ENCODE measurements at places on chromosomes 16 and 17.
A peak's percentile ranks its signal among the peaks of the same experiment; 100 is the strongest.

DNA sequence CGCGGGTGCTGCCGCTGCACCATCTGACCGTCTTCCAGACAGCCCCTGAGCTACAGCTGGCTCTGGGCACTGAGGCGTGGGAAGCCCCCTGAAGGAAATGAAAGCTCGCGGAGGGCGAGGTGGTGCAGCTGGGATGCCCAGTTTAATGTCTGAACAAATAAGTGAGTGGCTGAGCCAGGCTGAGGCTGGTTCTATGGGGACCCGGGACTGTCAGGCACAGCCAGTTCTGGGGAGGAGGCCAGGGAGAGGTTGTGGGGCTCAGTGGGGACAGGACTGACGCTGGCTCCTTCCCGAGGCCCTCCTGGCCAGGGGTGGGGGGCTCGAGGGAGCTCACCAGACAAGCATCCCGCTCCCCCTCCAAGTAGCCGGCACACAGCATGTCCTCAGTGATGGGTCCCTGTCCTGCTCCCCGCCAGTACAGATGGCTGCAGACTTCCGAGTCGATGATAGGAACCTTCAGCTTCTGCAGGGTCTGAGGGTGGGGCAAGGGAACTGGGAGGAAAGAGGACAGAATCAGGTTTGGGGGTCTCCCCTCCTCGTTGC is 4.4 kb downstream of the PRSS22 start:
- no peak for DNase-seq

DNA sequence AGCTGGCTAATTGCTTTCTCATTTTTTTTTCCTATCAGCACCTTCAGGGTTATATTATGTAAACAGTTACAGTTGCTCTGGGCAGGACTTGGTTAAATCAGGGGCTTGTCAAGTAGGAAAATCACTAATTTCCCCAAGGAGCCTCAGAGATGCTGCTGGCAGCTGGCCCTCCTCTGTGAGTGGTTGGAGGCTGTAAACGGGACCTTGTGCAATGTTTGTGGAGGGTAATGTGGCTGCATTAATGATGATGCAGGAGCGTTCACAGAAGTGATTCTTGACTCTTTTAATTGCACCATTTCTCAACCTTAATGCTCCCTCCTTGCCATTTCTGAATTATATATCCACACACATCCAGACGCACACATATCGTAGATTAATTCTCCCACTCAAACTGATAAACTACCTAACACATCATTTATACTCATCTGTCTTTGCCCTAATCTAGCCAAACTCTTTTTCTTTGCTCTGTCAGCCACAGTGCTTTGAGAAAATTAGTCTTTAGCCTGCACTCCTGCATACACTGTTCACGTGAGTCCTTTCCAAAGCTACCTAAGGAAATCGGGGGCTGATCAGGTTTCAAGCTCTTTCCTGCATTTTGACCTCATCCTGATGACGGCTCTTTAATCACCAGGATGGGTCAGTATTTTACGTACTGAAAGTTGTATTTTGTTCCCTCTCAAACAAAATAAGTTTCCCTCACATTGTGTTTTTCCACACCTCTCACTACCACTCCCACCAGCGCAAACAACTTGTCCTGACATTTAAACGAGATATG is 154.4 kb upstream of the PIRT start:
- no peak for DNase-seq

DNA sequence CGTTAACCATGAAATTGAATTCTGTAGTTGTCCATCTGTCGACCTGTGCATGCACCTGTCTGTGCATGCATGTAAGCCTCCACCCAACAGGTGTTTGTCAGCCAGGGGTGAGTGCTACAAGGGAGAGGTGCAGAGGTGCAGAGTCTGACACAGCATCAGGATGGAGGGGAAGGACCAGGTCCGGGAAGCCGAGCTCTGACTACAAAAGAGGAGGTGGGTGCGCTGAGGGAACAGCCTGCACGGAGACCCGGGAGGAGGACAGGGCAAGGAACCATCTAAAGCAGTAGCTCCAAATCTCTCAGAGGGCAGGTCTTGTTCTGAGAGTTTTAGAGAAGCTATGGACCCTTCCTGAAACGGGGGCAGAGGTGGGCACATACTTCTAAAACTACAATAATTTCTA is 54.1 kb downstream of the B9D1 start:
- DNase-seq, result no peak

DNA sequence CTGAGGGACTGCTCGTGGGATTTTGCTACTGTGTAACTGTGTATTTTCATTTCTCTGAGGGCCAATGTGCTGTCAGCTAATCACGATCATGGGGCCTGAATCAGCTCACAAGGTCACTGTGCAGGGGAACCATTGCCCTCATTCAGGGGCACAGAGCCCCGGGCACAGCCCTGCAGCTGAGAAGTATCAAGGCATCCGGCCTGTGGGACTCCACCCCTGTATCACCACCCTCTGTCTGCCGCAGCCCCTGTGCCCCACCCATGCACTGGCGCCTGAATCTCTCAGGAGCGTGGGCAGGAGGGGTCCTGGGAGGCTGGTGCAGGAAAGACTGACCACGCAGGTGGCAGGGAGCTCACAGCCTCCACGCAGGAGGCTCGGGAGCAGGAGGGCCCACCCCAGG is 43.4 kb upstream of the RASD1 start:
- DNase-seq, result no peak

GRCh38 chr17:48239603-48239995 is 132.0 kb downstream of the SNX11 start:
- DNase-seq, result no peak

- no peak for DNase-seq
Observed at GRCh38 chr16:85635545-85636140, 22.5 kb downstream of the GSE1 start.

DNA sequence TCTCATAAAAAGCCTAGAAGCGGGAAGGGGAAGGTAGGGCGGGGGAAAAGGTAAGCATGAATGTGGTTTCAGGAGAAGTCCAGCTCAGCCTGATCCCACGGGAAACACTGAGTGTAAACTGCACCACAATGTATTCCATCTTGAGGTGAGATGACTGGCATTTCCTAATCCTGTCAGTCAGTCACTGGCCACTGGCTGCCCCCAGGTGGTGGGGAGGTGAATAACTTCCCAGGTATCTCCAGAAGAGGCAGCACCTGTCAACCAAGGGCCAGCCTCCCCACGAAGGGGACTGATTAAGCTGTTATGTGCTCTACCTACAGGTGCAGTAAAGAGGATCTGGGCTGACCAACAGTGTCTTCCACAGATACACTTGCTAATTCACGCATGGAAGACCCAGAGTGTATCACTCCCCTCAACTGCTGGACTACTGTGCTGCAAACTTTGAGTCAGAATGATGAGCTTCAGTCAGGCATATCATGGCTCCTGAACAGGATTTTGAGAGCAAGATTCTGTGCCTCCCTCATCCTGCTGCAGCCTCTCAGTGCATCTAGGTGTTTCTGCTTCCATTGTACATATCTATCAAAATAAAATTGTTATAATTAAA is 108.5 kb upstream of the CCL2 start:
- peak; percentile 42 for DNase-seq

- no peak for DNase-seq
Observed at GRCh38 chr16:19833581-19833980, 51.1 kb downstream of the GPRC5B start.

DNA sequence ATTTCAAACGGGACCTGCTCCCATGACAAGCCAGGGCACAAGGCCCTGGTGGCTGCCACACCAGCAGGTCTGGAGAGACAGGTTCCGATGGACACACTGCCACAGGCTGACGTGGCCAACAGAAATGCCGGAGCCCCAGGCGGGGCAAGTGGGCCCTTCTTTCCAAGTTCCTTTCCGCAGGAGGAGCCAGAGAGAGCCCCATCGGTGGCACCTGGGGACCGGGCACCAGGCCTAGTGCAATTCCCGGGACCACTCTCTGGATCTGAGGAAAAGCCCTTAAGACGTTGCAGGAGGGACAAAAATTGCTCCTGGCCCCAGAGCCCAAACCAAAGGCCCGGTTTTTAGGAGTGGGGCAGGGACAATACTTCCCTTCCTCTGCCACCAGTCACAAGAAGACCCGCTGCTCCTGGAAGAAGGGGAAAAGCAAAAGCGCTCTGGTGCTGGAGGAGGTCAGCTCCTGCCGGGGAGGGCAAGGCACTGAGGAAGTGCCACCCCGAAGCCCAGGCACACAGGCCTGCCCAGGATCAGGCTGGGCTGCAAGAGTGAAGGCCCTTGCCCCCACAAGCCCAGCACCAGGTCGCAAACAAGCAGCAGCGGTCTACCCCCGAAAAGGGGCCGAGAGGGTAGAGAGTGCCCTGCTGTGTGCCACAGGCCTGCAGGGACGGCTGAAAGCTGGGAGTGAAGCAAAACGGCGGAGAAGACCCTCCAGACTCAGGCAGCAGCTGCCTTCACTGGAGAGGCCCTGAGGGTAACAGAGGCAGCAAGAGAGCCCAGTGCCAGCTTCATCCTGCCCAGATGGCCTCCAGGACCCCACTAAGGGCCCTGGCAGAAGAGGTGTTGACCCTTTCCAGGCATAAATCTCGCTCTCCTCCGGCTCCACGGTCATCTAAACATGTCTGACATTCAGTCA is 29.1 kb downstream of the MAP1LC3B start:
- no peak for DNase-seq

GRCh38 chr17:32998887-32999228 is 7.2 kb downstream of the SPACA3 start:
- DNase-seq, result no peak

DNA sequence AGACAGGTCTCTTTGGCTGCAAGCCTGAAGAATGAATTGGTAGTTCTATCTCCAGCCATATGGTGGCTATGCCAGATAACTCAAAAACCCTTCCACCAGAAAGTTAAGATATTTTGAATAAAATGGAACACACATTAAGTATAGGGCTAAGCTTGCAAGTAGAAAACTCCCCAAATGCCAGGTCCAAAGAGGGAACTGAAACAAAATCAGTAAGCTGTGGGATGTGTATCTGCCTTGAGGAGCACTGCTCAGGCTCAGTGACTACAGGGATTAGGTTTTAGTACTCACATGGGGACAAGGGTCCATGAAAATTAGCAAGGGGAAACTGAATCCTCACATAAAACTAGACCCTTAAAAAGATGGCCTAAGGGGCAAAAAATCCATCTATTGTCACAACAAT is 115.7 kb upstream of the PMFBP1 start:
- no peak for DNase-seq

DNA sequence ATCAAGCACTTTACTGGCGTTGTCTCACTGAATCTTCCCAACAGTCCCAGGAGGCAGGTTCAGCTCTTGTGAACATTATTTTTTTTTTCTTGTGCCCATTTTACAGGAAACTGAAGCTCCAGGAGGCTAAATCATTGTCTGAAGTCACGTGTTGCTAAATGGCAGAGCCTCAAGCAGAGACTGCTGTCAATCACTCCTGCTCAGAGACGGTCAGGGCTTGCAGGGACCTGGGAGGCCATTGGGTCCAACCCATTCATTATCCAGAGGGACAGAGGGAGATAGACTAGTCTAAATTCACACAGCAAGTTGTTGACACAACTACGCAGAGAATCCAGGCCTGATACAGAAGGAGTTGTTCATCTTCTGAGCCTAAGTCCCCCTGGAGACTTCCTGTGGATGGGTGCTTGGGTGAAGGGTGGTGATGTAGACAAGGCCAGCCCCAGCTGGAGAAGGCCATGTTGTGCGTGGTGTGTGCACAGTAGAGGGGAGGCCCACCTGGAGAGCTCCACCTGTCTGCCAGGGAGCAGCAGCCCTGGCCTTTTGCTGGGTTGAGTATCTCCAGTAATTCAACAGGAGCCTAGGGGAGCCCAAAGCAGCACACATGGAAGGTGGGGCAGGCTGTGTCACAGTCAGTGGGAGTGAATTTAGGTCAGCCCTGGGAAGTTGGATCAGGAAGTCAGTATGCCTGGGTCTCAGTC is 24.3 kb upstream of the C1QL1 start:
- DNase-seq, result no peak

DNA sequence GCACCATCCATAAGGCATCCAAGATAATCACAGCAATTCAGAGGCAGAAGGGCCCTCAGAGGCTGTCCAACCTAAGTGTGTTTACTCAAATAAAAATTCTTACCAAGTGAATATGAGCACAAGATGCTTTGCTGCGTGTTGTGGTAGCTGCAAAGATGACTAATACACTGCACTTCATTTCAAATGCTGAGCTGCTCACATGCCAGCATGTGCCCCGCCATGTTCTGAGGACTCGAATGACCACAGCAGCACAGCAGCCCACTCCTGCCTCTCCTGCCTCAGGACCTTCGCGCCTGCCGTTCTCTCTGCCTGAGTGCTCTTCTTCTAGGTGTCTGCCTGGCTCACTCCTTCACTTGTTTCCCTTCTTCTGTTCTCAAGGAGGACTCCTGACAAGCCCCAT is 19.0 kb downstream of the PIK3R5 start:
- no peak for DNase-seq

- DNase-seq, result no peak
Observed at GRCh38 chr17:39090908-39091665, 60.4 kb downstream of the PLXDC1 start.

DNA sequence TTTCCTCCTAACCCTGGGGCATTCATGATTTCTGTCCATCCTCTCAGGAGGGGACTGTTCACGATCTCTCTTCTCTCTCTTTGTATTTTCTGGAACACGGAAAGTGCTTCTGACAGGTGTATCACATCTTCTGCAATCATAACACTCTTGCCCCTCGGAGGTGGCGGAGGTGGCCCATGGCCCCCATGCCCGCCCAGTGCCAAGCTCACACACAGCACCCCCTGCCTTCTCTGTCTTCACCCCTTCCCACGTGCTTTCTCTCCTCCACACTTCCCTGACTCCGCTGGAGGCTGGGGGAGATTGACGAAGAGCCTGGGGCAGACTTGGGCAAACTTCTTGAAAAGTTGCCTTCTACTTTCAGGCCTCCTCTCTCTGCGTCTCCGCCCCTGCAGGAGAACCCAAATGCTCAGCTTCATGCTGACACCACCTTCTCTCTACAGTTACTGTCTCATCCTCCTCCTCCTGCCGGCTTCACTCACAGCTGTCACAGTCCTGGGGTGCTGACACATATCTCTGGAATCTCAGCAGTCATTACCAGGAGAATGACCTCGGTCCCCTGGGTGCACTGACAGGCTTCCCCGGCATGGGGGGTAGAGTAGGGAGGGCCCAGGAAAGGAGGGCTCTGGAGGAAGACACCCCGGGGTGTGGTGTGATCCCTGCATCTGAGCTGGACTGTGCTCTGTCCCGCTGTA is 127.1 kb downstream of the ENGASE start:
- DNase-seq, result no peak

GRCh38 chr17:81097134-81097942 is 62.4 kb downstream of the BAIAP2 start:
- no peak for DNase-seq

GRCh38 chr17:77245162-77245926 is 104.6 kb downstream of the SEC14L1 start:
- DNase-seq, result no peak

DNA sequence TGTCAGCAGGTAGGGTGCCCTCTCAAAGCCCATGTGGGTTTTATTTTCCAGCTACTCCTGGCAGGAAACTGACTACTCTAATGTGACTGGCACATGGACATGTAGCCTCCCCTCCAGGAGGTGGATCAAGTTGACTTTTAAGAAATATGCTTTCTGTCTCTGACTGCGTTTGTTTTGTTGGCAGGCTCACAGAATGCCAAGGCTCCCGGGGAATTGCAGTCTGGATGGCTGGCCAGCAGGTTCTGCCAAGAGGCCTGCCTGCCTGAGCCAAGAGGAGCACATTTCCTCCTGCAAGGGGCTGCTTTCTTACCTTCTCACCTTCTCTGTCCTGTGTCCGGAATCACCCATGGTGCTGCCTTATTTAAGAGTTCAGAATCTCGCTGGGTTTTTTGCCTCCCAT is 217.3 kb upstream of the ERCC4 start:
- DNase-seq, result no peak

All from T-helper 1 cell (primary cell).